Foreskin keratinocyte (primary cell): ENCODE measurements at places on chromosomes 7 and 10. TPM values are rescaled to one million over a fixed set of nuclear protein-coding genes. Genes with fewer than 3 reads are reported as not detected.

- no peak for DNase-seq
These were observed 157.4 kb downstream of the ST7 start for GRCh38 chr7:117110480-117111315.

DNA sequence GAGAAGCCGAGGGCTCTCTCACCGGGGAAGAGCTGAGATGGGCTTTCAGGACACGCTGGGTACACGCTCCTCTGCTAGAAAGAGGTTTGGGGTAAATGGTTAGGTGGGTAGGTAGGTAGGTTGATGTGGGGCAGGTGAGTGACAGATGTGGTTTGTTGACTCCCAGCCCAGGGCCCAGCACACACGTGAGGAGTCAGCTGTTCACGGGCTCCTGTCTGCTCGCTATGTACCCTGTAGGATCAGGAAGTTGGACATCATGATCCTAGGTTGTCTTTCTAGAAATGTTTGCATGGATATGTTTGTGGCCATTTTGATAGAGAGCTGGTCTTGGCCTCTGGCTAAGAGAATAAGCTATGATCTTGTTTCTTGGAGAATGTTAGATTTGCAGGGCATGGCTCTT is 109.0 kb downstream of the TACC2 start:
- no peak for DNase-seq

- peak; percentile 16 for DNase-seq
These were observed 180.5 kb downstream of the ZNF365 start for GRCh38 chr10:62554632-62555199.

The CLDN3 gene
- total RNA-seq, result not detected in 2 replicates

The ADCK2 gene
- 18.5 and 19.2 TPM in 2 replicates for total RNA-seq
